ENCODE measurements at places on chromosomes 4 and X.

- no peak for DNase-seq
Measured at GRCh38 chr4:71602289-71602900, 181.5 kb downstream of the GC start.

- no peak for DNase-seq
Measured at GRCh38 chr4:118773429-118773792, 62.5 kb downstream of the SEC24D start.

- no peak for DNase-seq
Measured at GRCh38 chr4:184444953-184445309, 29.4 kb downstream of the IRF2 start.

GRCh38 chrX:5774446-5774845 lies 454.2 kb downstream of the NLGN4X start:
- no peak for DNase-seq

DNA sequence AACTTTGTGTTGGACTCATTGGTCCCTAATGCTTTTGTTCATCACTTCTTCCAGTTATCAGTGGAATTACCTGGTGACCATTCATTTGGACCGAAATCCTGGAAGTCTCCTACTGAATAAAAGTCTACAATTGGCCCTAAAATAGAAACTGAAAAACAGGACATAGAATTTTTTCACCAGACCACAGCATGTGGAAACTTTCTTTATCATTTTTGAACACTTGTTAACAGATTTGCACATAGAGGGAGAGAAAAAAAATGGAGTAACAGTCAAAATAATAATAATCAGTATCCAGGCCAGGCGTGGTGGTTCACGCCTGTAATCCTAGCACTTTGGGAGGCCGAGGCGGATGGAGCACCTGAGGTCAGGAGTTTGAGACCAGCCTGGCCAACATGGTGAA lies 7.1 kb downstream of the EPGN start:
- no peak for DNase-seq

DNA sequence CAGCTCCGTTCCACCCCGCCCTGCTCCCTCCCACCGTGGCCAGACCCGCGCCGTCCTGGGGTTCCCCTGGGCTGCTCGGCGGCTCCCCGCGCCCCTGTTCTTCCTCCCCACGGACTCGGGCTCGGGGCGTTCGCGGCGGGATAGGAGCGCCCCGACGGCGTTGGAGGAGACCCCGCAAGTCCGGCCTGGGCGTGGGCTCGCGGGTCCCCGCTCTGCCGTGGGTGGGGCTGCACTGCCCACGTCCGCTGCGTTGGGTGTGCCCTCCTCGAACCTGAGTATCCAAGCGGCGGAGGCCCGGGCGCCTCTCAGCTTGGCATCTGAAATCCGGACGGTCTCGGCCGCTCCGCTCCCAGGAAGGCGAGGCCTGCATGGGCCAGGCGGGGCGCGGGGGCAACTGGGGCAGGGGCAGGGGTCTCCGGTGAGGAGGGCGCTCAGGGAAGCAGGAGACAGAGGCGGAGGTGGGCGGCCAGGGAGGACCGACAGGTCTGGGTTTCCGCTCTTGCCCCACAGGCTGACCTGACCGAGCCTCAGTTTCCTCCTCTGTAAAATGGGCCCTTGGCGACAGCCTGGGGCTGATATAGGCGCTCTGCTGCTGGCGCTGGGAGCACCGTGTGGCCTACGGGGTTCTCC lies 12.0 kb upstream of the NAT8L start:
- no peak for DNase-seq

DNA sequence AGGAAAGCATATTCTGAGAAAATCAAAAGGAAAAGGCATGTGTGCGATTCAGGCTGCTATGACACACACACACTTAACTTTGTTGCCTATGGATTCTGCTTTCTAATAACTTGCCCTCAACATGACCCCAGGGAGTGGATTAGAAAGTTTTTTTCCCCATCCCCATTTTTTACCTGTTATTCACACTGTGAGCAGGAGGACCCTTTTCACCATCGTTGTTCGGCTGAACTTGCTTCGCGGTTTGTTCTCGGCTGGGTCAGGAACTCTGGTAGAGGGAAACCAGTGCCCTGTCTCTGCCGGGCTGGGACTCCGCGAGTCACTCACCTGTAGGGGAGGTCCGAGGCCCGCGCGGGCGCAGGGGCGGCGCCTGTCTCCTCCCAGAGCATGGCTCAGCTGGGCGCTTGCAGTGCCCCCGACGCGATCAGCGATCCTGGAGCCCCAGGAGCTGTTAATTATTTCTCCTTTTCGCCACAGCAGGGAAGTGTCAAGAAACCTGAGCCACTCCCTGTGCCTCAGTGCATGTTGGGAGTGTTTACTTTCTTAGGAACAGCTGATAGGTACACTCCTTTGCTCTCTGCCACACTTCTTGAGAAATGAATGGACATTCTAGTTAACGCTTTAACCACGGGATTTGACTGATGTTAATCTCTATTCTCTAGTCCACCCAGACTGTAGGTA lies at the start of gene RASSF6:
TSS of gene RASSF6 (minus strand) at position 322 of the 678 bp plus-strand sequence. CDS start 8,641 bp downstream, outside the sequence.
- no peak for DNase-seq

- no peak for DNase-seq
Measured at GRCh38 chr4:7140692-7141069, 51.7 kb upstream of the SORCS2 start.

DNA sequence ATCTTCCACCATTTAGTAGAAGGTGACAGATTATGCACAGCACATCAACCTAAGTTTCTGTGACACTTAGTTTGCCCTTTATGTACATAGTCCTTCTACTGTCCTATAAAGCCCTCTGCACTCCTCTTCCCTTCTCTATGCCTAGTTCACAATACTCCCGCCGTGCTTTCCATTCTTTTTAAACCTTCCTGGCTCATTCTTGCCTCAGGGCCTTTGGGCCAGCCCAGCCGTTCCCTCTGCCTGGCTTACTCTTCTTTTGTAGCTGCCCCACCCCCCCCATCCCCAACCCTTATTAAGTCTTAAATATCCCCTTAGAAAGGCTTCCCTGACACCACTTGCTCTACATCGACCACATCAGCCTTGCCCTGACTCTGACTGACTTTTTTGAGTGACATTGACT lies 33.0 kb downstream of the SGMS2 start:
- DNase-seq = no peak

DNA sequence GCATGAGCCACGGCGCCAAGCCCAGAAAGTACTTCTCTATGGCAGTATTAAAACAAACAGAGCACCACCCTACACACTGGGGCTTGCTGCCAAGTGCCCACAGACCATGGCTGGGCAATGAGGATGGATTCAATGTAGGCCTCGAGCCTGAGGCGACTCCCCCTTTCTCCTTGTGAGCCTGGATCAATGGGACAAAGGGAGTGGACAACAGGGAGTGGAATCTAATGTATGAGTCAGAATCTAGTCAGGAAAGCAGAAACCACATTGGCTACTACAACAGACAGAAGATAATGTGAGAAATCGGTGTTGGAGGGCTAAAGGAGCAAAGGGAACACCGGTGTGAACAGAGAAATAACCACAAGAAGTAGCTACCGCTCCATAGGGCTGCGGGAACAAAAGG lies 37.7 kb upstream of the OCIAD2 start:
- no peak for DNase-seq

DNA sequence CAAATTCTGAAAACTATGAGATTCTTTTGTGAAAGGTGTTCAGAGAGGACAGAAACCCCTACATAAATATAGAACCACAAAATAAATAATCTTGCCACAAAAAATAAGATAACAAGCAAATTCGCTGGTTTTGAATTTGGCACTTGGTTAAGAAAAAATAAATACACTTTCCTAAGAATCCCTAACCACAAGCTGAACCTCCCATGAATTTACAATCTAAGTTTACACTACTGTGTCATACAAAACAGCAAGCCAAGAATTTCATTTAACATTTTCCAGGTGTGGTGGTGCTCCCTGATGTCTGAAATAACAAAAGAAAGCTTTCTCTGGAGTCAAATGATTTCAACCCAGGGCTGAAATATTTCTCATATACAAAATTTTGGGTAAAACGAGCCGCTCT lies 121.0 kb downstream of the KCNIP4 start:
- DNase-seq = no peak

- DNase-seq = no peak
Measured at GRCh38 chr4:19575924-19576323, 675.8 kb upstream of the SLIT2 start.

DNA sequence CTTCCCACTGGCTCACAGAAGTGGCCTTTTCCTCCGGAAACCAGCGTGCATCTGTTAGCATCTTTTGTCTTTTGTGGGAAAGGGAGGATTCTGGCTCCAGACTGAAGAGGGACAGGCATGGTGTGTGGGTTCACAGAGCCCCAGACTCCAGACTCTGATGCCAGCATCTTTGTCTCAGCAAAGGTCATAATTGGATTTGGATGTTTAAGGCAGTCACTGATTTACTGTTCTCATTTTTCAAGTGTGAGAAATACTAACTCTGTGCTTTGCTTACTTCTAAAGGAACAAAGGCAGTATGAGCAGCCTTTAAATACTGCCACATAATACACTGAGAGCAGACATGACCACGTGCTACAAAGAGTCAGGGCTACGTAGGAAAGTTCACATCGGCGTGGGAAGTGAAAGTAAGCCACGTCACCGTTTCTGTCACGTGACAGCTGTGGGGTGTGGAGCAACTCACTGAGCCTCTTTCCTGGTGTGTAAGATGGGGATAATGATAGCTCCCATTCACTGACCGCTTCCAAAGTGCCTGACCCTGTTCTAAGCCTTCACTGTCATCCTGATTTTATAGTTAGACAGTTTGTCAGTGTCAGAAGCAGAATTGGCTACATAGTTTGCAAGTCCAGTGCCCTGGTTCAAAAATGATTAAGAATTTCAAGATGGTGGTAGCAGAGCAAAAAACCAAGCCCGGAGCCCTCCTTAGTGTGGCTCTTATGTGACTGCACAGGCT lies 24.8 kb upstream of the TMSB4X start:
- DNase-seq = peak; percentile 91

GRCh38 chr4:42327323-42327722 lies 70.0 kb upstream of the SHISA3 start:
- no peak for DNase-seq

Data from stimulated activated CD4-positive, alpha-beta T cell treated with anti-CD3 and anti-CD28 coated beads, Interleukin-12 subunit alpha, Interleukin-12 subunit beta, amount 100 ng/mL, for 48 hours (primary cell).